CD4-positive, alpha-beta T cell treated with Interleukin-12 subunit alpha and Interleukin-12 subunit beta, for 1 hour (primary cell): ENCODE measurements at places on chromosomes 5 and 9.

- no peak for DNase-seq
Observed at GRCh38 chr9:12060067-12060466, 633.1 kb upstream of the TYRP1 start.

DNA sequence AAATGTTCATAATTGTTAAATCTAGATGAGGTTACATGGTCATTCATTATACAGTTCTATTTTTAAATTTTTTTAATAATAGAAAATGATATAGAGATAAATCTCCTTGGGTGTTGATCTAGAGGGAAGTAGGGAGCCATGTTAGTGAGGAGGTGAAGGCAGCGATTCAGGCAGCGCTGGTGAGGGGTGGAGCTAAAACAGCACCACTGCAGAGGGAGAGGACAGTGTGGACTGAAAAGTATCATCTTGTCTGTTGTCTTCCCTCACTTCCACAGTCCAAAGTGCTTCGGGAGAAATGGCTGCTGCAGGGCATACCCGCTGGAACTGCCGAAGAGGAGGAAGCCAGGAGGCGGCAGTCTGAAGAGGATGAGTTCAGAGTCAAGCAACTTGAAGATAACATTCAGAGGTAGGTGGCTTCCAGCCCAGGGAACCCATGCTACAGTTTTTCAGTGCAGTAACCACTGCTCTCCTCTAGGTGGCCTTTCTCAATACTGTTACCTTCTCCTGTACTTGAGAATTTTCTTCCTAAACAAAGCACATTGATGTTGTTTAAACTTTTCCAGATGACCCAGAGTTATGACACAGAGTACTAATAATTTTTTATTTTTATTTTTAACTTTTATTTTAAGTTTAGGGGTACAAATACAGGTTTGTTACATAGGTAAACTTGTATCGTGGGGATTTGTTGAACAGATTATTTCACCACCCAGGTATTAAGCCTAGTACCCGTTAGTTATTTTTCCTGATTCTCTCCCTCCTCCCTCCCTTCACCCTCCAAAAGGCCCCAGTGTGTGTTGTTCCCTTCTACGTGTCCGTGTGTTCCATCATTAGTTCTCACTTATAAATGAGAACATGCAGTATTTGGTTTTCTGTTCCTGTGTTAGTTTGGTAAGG, 100.5 kb downstream of the PALM2AKAP2 start:
- DNase-seq: peak; percentile 41

DNA sequence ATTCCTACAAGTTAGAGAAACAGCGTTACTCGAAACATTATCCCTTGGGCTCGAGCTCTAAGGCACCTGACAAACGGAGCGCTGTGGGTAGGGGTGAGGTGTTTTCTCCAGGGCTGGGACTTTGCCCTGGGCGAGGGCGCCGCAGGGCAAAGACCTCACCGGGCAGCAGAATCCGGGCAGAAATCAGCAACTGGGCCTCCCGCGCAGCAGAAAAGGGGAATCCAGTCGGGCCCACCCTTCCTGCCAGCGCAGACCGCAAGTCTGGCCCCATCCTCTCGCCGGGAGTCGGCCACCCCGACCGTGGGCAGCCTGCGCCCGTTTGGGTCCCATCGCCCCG, 430 bp upstream of the MSH3 start:
- peak; percentile 5 for DNase-seq

- DNase-seq: no peak
Observed at GRCh38 chr9:115591584-115591984, 473.6 kb upstream of the TNC start.

DNA sequence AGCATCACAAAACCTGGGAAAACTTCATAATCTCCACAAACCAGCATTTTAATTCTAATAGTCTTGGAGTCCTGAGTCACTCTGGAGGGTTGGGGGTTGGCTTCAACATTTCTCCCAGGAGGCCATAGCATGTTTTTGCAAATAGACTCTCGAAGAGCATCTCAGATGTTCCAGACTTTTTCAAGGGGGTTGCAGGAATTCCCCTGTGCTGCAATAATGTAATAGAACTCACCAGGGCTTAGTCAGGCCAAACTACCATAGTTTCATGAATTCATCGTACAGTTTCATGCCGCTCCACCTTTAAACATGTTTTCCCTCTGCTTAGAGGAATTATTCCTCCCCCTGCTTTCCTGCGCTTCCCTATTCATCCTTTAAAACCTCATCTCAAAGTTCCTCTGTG, 499.5 kb upstream of the KLF4 start:
- no peak for DNase-seq

DNA sequence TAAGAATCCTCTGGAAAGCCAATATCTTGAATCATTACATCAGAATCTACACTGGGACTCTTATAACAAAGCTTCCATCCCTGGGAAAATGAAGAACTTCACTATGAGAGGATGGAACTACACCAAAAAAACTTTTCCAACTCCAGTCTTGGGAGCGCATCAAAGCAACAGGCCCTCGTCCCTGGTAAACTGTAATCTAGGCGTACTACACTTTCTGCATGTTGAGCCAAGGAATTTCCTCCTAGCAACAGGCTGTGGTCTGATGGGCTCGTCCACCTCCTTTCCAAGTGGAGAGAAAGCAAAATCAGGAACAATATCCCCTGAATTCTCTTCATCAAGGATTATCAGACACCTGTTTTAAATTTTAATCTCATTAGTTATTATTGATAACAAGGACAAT, 94.1 kb downstream of the NFIB start:
- no peak for DNase-seq

DNA sequence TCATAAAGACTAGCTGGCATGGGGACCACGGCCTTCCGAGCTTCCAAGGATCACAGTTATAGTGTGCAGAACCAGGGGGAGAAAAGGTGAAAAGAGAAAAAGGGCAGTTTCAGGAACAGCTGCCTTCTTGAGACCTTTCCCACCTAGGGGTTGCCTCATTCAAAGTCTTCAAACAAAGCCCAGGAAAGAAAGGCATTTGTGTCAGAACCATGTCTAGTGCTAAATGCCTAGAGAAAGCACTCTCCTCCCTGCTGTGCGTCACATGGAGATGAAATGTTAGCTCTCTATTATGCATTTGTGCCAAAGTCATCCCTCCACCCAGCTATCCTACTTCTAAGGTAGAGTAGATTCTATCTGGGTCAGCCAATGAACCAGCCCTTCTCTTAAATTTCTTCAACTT, 1037.3 kb upstream of the WWC1 start:
- DNase-seq: no peak

DNA sequence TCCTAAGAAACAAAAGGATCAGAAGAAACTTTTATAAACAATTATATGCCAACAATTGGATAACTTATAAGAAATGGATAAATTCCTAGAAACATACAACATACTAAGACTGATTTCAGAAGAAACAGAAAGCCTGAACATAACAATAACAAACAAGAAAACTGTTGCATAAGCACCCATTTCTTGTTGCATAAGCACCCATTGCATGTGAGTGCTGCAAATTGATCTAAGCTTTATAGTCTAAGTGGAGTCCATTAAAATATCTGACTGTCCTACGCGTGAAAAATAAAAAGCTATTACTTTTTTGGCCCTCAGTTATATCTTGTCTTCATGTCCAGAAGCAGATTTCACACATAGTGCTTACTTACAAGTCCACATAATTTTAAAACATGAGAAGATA, 19.3 kb downstream of the TYRP1 start:
- DNase-seq: no peak

- DNase-seq: no peak
Observed at GRCh38 chr5:112824197-112824596, 36.9 kb upstream of the SRP19 start.

- no peak for DNase-seq
Observed at GRCh38 chr5:5671823-5672222, 249.3 kb downstream of the ICE1 start.

- peak; percentile 41 for DNase-seq
Observed at GRCh38 chr9:133351908-133352634, 4.1 kb downstream of the RPL7A start.

- no peak for DNase-seq
Observed at GRCh38 chr5:79932510-79933504, 58.3 kb downstream of the MTX3 start.

GRCh38 chr5:146015001-146015400, 78.6 kb downstream of the SH3RF2 start:
- no peak for DNase-seq

GRCh38 chr5:16757989-16758501, 141.2 kb upstream of the RETREG1 start:
- DNase-seq: no peak

GRCh38 chr5:72661405-72661804, 154.2 kb upstream of the ZNF366 start:
- no peak for DNase-seq

GRCh38 chr5:81855591-81855990, 104.7 kb upstream of the SSBP2 start:
- no peak for DNase-seq

DNA sequence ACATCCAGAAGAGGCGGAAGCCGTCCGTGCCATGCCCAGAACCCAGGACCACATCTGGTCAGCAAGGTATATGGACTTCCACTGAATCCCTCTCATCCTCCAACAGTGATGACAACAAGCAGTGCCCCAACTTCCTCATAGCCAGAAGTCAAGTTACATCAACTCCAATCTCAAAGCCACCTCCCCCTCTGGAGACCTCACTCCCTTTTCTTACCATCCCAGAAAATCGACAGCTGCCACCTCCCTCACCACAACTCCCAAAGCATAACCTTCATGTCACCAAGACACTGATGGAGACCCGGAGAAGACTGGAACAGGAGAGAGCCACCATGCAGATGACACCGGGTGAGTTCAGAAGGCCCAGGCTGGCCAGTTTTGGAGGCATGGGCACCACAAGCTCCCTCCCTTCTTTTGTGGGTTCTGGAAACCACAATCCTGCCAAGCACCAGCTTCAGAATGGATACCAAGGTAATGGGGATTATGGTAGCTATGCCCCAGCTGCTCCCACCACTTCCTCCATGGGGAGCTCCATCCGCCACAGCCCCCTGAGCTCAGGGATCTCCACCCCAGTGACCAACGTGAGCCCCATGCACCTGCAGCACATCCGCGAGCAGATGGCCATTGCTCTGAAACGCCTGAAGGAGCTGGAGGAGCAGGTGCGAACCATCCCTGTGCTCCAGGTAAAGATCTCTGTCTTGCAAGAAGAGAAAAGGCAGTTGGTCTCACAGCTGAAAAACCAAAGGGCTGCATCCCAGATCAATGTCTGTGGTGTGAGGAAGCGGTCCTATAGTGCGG, 130.3 kb upstream of the DMRT1 start:
- no peak for DNase-seq

DNA sequence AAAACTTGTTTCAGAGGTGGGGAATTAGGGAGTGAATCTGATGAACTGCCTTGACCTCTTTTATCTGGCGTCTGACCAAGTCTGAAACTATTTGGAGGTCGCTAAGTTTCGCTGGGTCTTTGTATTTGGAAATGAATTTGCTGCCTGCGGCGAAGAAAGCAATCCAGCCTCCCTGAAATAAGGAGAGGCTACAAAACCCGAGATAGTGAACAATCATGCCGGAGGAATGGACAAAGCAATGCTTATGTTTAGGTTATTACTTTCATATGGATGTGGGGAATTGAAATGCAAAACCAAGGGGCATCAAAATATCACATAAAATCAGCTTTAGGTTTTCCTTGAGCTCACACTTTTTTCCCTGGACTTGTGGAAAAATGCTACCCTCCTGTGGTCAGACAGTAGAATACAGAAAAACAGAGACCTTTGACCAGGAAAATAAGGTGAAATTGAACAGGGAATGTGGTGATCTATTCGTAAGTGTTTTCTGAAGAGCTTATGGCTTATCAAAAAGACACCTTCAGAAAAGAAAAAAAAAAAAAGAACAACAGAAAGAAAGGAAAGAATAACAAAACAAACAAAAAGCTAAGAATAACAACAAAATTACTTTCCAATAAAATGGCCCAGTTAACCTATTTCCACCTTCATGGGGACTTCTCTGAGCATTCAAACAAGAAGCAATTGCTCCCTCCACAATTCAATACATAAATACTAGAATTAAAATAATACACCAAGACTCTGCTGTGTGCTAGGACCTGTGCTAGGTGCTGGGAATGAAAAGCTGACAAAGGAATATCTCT, 68.6 kb upstream of the DPYSL3 start:
- no peak for DNase-seq

DNA sequence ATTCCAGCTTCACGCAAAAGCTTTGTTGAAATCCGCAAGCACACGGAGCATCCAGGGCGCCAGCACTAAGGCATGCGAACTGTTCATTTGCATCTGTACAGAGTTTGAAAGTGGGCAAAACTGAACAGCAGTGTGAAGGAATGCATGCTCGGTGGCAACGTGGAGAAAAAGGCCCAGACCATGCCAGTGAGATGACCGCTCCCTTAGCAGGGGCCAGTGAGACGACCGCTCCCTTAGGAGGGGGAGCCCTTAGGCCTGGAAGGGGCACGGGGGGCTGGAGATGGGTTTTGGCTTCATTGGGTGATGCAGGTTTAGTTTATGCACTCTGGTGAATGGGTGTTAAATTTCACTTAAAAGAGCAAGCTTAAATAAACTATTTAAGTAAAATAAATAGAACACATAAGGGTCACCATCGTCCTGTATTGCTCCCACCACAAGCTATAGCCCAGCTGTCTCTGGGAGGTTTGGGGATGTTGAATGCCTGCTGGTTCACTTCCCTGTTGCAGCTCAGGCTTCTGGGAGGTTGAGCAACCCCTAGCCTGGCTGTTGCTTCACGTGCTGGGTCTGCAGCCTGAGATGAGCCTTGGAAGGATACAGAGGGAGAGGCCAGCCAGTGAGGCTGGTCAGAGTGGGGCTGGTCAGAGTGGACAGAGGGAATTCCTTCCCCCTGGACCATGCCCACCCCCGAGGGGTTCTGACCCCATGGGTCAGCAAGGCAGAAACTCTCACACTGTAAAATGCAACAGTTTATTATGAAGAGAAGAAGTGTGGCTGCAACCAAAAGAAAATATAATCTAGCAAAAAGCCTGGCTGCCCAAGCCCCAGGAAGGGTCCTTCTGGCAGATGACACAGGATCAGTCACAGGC, 4.6 kb upstream of the FCN1 start:
- no peak for DNase-seq

- no peak for DNase-seq
Observed at GRCh38 chr9:37386988-37387387, 35.5 kb upstream of the GRHPR start.

- no peak for DNase-seq
Observed at GRCh38 chr9:105296877-105297287, 52.4 kb downstream of the SLC44A1 start.
